ENCODE measurements at places on chromosomes 7 and 10.

DNA sequence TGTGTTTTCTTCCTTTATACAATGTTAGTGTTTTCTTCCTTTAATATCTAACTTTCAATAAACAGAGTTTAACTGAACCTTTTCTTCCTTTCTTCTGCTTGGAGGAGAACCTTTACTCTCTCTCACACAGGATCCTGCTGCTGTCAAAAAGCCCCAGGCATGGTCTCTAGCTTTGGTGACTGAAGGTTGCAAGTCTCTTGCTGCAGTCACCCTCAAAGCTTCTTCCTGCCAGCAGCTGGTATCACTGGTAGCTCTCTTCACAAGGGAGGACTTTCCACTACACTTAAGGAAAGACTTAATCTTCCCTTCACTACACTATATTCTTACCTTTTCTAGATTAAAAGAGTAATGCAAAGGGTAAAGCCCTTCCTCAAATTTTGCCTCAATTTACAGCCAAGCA, 153.4 kb downstream of the SGMS1 start:
- no peak for DNase-seq

GRCh38 chr10:26780106-26780792, 80.5 kb downstream of the ABI1 start:
- no peak for DNase-seq

GRCh38 chr7:92058040-92058439, 76.2 kb downstream of the CYP51A1 start:
- DNase-seq: no peak

GRCh38 chr7:155269766-155270585, 27.7 kb upstream of the INSIG1 start:
- DNase-seq: no peak

DNA sequence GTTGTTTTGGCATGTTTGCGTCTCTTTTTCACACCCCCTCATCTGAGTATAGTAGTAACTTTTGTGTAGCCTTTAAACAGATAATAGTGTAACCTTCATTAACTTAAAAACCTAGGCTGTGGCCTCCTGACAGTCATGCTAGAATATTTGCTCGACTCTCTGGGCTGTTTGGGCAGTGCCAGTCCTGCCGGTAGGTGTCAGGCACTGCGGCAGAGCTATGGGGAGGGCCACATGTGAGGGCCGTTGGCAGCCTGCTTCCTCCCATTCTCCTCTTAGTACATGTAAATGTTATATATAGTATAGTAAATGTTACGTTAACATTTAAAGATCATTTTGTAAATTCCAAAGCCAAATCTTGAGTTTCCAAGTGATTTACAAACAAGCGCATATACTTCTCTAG, 26.1 kb downstream of the BCCIP start:
- no peak for DNase-seq

All from A172 (cell line).